ENCODE measurements at places on chromosomes 7 and 10.

- DNase-seq, result no peak
These were observed 466.1 kb downstream of the PARD3 start for GRCh38 chr10:34348917-34349485.

- DNase-seq, result no peak
These were observed 58.3 kb upstream of the UBN2 start for GRCh38 chr7:139172775-139173174.

DNA sequence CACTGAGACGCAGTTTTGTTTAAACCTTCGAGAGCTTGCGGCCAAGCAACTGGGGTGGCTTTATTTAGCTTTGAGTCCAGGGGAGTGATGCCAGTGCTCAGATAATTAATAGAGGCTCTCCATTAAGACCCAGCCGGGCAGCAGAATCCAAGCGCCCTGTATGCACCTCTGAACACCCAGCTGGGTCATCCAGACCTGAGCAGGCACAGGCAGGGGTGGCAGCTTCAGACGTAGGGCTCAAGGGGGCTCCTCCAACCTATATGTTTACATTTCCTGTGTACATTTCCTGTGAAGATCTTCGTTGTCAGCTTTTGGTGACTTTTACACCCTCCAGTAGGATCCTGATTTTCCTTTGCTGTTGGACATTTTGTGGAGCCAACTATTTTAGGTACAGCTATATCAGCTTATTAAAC, 719.5 kb downstream of the LRMDA start:
- no peak for DNase-seq

- DNase-seq, result no peak
These were observed 4.2 kb downstream of the ANLN start for GRCh38 chr7:36393826-36394225.

- DNase-seq, result peak; percentile 73
These were observed 298.3 kb downstream of the TNS3 start for GRCh38 chr7:47283497-47284131.

DNA sequence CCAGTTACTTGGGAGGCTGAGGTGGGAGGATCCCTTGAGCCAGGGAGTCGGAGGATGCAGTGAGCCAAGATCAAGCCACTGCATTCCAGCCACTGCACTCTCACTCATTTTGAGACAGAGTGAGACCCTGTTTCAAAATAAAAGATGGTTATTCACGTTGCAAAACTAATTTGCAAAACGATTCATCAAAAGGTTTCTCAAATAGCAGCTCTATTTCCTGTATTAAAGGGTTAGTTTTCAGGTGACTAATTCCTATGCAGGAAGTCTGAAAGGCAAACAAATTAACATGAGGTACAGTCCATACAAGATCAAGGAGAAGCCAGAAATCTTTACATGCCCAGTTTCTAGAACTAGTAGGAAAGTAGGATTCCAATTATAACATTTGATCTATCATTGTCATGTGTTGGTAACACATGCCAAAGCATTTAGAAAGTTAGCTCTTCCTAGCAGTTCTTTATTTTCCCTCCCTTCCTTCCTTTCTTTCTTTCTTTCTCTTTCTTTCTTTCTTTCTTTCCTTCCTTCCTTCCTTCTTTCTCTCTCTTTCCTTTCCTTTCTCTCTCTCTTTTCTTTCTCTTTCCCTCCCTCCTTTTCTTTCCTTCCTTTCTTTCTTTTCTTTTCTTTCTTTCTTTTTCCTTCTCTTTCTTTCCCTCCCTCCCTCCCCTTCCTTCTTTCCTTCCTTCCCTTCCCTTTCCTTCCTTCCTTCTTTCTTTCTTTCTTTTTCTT, 49.3 kb downstream of the DENND2A start:
- DNase-seq, result no peak

GRCh38 chr10:13400196-13400965, 52.3 kb upstream of the SEPHS1 start:
- DNase-seq, result no peak

DNA sequence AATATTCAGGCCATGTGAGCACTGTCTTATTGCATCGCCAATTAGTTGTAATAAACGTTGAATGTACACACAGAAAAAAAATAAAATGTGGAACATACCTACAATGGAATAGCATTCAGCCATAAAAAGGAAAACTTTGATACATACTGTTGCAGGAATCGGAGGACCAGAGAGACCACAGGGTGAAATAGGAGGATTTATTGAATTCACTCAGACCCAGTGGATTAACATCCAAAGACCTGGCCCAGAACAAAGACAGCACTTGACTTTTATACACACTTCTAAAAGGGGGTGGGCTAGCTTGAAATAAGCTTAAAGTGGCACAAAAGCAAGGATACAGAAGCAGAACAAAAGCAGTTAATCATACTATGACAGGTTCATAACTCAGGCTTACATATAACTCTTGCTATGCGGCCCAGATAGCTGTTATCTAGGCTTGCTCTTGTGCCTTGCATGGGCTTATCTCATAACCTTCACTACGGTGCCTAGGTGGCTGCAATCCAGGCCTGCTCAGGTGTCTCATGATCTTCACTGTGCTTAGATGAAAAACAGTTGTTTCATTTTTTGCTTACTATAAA, 292.2 kb upstream of the TAC1 start:
- DNase-seq, result peak; percentile 24

DNA sequence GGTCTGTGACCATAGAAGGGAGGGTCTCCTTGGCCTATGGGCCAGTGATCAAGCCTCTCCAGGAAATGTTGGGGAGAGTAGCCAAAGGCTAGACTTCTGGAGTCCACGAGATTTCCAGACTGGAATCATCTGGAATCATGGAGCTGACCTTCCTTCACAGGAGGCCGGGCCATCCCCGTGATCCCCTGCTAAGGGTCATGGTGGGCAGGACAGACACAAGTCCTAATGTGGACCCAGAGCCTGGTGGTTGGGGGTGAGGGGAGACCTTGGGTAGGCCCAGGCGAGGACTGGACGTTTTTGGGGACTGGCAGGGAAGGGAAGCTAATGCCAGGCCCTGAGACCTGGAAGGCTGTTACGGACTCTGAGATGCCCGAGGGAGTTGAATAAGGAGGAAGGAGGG, 9.8 kb upstream of the GRID1 start:
- no peak for DNase-seq

- no peak for DNase-seq
These were observed 78.2 kb downstream of the VPS50 start for GRCh38 chr7:93310346-93310745.

DNA sequence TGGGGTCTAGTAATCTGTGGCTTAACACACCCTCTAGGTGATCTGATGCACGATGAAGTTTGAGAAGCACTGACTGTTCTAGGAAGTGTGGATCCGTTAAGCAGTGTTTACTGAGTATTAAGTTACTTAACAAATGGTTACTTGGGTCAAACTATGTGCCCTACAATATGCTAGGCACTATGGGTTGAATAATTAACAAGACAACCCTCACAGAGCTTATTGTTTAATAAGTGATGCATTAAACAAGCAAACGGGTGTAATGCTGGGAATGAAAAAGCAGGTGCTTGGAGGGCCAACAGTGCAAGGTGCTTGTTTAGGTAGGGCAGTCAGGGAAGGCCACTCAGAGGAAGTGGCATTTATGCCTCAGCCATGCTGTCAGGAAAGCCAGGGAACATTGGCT, 378.0 kb upstream of the PODXL start:
- DNase-seq, result peak; percentile 56

DNA sequence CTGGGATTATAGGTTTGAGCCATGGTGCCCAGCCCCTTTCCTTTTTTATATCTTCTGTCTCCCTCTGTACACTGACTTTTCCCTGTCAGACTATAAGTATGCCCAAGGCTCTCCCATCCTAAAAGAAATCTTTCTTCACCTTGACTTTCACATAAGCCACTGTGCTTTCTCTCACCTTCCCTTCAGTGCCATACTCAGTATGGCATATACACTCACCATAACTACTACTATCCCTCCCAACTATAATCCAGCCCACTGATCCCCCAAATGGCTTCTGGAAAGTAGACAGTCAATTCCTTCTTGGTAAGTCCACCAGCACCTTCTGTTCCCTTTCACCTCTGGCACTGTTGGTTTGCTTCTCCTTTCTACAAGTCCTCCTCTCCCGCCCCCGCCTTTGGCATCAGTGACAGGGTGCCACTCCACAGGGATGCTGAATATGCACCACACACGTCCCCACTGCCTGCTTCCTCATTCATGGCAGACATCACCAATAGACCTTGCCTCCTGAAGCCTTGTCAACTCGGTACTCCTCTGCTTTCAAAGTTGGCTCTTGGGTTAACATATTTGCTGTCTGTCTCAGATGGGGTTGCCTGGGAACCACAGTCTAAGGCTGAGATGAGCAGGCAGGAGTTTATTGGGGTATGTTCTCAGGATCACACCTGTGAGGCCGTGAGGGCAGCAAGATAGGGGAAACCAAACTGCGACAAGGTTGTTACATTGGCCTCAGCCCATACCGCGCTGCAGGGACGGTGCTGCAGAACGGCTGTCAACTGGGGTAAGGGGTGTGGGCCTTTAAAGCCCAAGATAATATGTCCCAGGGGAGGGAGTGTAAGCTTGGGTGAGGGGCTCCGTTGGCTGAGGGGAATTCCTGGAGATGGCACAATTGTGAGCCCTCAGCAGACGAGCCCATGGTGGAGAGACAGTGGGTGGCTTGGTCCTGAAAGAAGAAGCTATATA, 7.2 kb upstream of the PSAP start:
- no peak for DNase-seq

DNA sequence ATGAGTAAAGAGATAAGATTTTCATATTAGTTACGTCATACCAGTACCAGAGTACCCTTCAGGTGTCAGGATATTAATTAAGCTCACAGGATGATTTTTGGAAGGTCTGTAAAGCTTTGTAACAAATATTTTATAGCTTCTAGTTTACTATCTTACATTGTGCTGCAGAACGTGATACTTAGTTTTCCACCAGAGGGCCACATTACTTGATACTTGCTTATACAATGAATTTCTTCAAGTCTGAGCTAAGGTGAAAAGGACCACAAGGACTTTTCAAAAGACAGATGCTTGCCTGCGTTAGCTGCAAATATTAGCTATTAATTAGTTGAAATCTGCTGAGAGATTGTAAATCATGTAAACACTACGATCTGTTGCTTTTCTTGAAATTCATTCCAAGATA, 12.2 kb downstream of the FOXP2 start:
- DNase-seq, result no peak

DNA sequence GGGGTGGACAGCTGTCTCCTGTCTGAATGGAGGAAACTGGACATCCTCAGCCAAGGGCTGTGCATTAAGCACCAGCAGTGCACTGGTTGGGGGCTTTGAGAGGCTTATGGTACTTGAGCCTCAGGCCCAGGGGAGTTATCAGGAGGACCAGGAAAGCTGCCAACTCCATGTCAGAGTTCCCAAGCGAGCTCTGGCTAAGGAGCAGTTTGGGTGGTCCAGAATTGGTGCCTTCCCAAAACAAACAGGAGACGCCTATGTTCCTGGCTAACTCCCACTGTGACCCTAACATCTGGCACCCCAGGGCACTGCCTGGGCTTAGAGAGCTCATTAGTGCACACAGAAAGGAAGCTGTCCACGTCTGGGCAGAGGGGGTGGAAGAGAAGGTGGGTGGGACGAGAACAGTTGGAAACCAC, 408.6 kb upstream of the NPVF start:
- no peak for DNase-seq

GRCh38 chr10:42242135-42242805, 396.1 kb downstream of the ZNF33B start:
- DNase-seq, result no peak

DNA sequence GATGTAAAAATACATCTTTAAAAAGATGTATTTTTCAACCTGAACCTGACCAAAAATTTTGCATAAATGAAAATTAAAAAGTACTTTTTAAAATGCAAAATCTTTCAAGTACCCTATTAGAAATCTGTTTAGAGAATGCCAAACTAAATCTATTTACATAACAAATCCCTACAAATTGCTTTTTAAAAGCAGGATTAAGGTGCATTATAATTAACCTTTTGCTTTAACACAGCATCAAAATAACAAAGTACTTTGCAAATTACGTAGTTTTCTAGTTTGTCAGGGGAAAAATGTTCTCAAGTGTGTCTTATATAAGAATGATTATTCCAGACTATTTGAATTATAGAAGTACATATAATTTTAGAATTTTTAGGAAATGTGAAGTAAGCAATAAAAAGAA, 160.8 kb downstream of the VPS50 start:
- no peak for DNase-seq

GRCh38 chr7:31204071-31204470, 136.5 kb downstream of the NEUROD6 start:
- no peak for DNase-seq

GRCh38 chr7:88071994-88072714, 138.1 kb downstream of the ADAM22 start:
- DNase-seq, result no peak

- no peak for DNase-seq
These were observed 729.3 kb upstream of the AUTS2 start for GRCh38 chr7:68868978-68869377.

GRCh38 chr10:89805599-89806013, 104.2 kb downstream of the KIF20B start:
- no peak for DNase-seq

DNA sequence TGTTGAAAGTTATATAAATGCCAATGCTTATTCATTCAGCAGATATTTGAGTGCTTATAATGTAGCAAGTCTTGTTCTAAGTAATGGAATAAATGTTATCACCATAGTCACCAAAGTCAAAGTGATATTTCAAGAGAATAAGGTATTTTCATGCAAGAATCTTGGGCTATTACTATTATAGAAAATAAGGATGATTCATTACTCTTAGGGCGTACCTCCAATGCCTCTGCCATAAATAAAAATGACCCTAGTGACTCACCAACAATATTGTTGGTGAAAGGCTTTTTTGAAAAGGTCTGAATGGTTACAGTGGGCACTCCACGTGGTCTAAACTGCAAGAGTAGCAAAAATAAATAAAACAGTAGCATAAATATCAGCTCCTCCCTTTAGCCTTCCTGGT, 68.4 kb downstream of the RALA start:
- no peak for DNase-seq

Measured in A549 (cell line).